ENCODE measurements at places on chromosomes 3 and 15.

DNA sequence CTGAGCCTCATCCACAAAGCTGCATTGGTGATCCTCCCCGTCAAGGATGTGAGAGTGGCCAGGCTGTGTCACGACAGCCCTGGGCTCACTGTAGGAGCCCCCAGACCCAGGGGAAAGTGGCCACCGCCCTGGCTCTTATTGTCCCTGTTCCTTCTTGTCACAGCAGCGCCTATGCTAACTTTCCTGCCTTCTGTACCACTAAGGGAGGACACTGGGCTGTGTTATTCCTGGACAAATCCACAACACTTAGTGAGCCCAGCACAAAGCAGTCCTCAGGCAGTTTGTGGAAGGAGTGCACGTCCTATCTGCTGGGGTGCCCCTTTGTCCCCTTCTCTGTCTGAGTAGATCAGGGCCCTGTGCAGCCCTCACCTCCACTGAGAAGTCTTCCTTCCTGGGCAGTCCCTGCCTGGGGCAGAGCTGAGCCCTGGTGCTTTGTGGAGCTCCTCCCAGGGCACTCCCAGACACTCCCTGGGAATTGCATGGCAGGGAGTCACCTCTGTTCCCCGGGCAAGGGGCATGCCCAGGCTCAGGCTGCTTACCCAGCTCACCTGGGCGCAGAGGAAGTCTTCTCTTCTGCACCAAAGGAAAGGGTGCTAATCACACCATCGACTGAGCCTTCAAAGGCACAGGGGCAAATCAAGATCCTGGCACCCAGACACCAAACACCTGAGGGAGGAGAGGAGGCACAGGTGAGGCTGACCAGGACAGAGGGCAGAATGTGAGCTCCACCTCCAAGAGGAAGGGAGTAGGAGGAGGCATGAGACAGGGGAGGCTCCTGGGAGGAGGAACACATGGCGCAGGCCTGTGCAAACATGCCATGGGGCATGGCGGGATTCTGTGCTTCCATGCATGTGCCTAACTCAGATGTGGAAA is 138.7 kb downstream of the KLF13 start:
- H3K4me1 ChIP-seq: no peaks in the 10 kb centered on the region
- no peak for DNase-seq
- no peak overlapping the region for H3K27ac ChIP-seq

DNA sequence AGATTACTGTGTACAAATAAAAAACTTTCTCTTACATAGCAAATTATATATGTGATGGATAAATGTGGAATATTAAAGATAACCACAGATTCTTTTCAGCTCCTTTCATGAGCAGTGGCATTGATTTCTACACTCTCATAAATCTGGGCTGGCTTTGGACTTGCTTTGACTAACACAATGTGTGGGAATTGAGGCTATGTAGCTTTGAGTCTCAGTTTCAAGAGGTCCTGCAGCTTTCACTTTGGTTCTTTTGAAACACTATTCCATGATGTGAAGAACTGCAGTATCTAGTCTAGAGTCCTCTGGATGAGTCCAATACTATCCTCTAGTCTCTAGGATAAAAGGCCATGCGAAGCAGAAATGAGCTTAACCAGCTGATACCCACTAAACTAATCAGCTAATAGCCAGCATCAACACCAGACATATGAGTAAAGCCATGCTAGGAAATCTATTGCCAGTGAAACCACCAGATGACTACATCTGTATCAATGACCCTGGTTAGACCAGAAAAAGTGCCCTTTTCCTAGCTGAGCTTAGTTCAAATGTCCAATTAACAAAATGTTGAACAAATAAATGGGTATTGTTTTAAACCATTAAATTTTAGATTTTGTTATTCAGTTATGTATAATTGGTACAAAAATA is 274.9 kb upstream of the ZPLD1 start:
- no peaks in the 10 kb centered on the region for H3K27me3 ChIP-seq
- no peaks in the 10 kb centered on the region for H3K4me1 ChIP-seq
- DNase-seq: no peak
- no peaks in the 10 kb centered on the region for H3K36me3 ChIP-seq
- no peak overlapping the region for H3K4me3 ChIP-seq

DNA sequence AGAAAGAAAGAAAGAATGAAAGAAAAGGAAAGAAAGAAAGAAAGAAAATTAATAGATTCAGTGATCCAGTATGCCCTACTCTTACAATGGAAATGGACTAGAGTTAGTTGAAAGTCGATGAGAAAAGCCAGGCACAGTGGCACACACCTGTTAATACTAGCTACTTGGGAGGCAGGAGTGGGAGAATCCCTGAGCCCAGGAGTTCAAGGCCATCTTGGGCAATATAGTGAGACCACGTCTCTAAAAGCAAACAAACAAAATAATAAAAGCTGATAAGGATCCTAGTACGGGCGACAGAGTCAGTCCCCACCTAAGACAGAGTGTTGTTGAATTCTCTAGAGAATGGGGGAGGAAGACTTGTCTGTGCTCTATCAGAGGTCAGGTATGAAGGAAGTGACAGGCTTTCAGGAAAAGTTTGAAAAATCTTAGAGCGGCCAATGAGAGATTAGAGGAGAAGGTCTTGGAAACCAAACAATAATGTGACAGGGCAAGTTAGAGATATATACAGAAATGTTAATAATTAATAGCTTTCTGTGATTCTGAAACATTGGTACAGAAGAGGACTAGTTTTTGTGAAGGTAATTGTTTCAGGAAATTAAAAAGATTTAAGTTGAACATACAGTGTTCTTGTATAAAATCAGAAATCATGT is 117.9 kb upstream of the PTX3 start:
- H3K27ac ChIP-seq: no peak overlapping the region
- DNase-seq: no peak
- no peaks in the 10 kb centered on the region for H3K27me3 ChIP-seq

DNA sequence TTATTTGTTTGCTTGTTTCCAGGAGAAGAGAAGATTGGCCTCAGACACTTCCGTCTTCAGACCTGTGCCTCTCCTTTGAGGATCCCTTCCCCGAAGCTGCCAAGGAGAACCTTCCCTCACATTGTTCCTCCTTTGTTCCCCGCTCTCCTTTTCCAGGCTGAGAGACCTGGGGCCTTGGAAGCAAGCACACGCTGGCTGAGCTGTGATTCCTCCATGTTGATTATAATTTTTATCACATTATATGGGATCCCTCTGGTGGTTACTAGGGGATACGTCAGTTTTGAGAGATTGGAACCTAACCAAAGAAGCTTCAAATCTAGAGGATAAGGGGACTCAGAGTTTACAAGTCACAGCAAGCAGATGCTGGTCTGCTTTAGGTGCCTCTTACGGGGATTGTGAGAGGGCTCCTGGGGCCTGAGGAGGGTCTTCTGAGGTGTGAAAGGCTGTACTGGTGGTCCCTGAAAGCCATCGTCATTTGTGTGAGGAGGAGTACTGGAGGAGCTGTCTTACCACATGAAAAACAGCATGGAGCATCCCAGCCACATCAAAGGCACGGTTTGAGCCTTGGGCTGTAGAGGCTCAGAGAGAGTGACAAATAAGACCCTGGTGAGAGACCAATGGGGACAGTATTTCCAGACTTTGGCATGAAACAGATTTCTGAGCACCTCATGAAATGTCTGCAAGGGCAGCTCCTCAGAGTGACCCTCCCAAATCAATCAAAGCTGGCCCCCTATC is 760.1 kb upstream of the CFAP20DC start:
- H3K27me3 ChIP-seq: no peaks in the 10 kb centered on the region
- peak overlapping the region; percentile 33 for H3K27ac ChIP-seq
- H3K36me3 ChIP-seq: no peaks in the 10 kb centered on the region
- no peak overlapping the region for H3K4me3 ChIP-seq
- DNase-seq: no peak

- H3K4me1 ChIP-seq: no peaks in the 10 kb centered on the region
- DNase-seq: no peak
- H3K27me3 ChIP-seq: no peaks in the 10 kb centered on the region
- no peaks in the 10 kb centered on the region for H3K36me3 ChIP-seq
- no peak overlapping the region for H3K27ac ChIP-seq
Observed at GRCh38 chr15:92001307-92001706, 147.8 kb downstream of the SLCO3A1 start.

DNA sequence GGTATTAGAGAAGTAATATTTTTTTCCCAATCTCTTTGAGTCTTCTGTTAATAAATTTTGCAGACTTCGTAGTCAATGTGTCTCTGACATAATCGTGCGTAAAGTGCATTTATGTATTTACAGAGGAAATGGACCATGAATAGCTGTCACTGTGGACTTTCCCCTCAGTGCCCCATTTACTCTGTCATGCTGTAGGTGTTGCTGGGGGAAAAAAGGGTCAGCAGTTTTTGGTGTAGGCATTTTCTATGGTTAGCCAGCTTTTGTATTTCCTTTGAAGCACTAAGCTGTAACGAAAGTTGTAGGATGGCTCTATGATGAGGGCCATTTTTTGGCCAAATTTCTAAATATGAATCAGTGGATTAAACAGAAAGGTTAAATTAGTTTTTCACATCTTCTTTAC is 598.4 kb downstream of the FGF12 start:
- no peak overlapping the region for H3K27ac ChIP-seq
- no peaks in the 10 kb centered on the region for H3K27me3 ChIP-seq
- H3K4me3 ChIP-seq: no peak overlapping the region
- no peaks in the 10 kb centered on the region for H3K4me1 ChIP-seq

DNA sequence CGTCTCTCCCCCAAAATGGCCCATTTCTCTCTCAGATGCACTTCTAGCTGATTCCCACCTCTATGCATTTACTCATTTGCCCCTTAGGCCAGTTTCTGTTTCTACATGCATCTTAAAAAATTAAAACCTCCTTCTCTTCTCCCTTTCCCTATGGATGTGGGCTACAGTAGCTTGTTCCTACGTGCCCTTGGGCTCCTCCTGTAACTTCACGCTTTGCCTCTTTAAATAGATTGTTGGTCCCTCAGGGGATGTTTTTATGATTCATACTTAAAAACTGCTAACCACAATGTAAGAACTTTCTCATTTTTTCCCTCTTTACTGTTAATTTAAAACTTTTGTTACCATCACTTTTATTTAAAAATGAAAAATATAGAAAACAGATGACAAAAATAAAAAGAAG is 185.6 kb upstream of the MRPL3 start:
- H3K4me1 ChIP-seq: no peaks in the 10 kb centered on the region
- H3K4me3 ChIP-seq: no peak overlapping the region
- H3K27me3 ChIP-seq: no peaks in the 10 kb centered on the region
- no peak for DNase-seq
- H3K36me3 ChIP-seq: no peaks in the 10 kb centered on the region

DNA sequence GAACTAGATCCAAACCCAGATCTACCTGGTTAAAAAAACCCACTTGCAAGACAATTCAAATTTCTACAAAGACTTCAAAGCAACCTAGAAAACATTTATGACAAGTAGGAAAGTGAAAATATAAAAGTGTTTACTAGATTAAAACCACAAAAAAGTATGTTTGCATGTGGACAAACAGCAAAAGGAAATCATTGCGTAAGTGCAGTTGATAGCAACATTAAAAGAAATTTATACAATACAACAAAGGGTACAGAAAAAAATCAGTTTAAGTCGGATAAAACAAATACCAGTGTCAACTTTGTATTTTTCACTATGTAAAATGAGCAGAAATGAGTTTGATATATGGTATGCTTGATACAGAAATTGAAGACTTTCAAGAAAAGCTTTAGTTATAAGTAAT is 2.6 kb downstream of the EIF5A2 start:
- no peaks in the 10 kb centered on the region for H3K36me3 ChIP-seq
- H3K4me1 ChIP-seq: no peaks in the 10 kb centered on the region
- no peak for DNase-seq
- no peaks in the 10 kb centered on the region for H3K27me3 ChIP-seq
- H3K4me3 ChIP-seq: no peak overlapping the region
- no peak overlapping the region for H3K27ac ChIP-seq

DNA sequence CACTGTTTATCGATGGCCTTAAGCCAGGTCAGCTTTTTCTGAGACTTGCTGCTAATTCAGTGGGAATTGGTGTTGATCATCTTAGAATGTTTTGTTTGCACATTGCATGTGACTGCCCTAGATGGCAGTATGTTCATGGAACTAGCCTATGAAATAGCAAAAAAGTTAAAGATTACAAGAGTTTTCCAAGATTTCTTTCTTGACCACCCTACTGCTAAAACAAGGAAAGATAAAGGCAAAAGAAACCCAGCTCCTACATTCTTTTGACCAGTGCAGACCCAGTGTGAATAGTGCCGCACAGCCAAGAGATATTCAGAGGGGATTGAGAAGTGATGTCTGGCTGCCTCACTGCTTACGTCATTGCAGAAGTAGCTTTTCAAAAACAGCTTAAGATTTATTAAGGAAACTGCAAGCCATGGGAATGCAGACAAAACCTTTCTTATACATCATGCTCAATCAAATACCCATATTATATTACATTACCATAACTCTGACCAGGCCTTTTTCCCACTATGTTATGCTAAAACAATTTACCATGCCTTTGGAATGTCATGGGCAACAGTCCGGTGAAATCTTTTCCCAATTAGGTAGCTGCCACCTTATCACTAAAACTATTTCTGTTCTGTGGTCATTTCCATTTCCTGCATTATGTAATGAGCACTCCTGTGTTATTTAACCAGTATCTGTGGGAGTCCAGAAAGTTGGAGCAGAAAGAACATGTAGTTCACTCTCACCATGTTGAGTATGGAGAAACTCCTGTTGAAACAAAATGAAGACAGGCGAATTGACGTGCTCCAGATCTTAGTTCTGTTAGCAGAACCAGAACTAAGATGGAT is 6.0 kb downstream of the PHLDB2 start:
- H3K36me3 ChIP-seq: no peaks in the 10 kb centered on the region
- H3K27ac ChIP-seq: peak overlapping the region; percentile 9
- H3K4me3 ChIP-seq: no peak overlapping the region
- no peaks in the 10 kb centered on the region for H3K27me3 ChIP-seq

DNA sequence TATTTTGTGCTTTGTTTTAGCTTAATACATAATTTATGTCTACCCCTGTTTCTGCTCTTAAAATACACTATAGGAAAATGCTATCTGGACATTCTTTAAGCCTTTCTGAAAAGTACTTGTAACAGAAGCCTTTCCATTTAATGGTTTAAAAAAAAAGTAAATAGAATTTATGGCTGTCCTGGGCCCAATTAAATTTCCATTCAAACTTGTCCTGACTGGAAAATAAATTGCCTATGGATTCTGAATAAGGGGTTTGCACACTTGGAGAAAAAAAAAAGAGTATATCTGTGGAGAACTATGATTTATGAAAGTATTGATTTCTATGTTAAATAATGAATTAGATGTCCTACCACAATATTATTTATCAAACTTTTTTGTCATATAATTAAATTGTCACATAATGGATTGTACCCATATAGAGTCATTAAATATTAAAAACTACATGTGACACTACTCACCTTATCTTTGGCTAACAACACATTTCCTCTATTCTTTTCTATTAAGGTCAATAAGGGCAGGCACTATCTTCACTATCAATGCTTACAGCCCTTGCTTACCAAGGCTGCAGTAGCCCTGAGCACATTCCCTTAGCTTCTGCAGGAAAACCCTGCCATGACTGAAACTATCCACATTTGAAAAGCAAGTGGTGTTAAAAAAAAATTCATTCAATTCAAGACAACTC is 396.1 kb upstream of the ROBO2 start:
- no peak overlapping the region for H3K4me3 ChIP-seq
- H3K4me1 ChIP-seq: no peaks in the 10 kb centered on the region
- DNase-seq: no peak
- H3K36me3 ChIP-seq: no peaks in the 10 kb centered on the region
- H3K27ac ChIP-seq: no peak overlapping the region

Data from breast epithelium (tissue), 4 donors.